Naive thymus-derived CD4-positive, alpha-beta T cell (primary cell): ENCODE measurements at places on chromosomes 4 and X. TPM values are rescaled to one million over a fixed set of nuclear protein-coding genes. Genes with fewer than 3 reads are reported as not detected.

Gene TCEAL2
- 2.5 TPM for total RNA-seq

Gene UGT2B11
- not detected for total RNA-seq

Gene NBDY
- 31.7 TPM for total RNA-seq

Gene TXLNG
- 11.9 and 12.6 TPM in 2 replicates for total RNA-seq

Gene TEC
- total RNA-seq, result 3.5 TPM

Gene P2RY10
- 98.5 TPM for total RNA-seq

Gene NPFFR2
- not detected for total RNA-seq

Gene ZFP42
- not detected for total RNA-seq

Gene PABPC4L
- total RNA-seq, result not detected
